HEK293T (cell line): ENCODE measurements at places on chromosomes 1 and 21.
A peak's percentile ranks its signal among the peaks of the same experiment; 100 is the strongest.

GRCh38 chr1:68600049-68600661, 103.3 kb upstream of the DEPDC1 start:
- peak; percentile 52 for DNase-seq

- no peak for DNase-seq
Observed at GRCh38 chr21:16002874-16003466, 273.2 kb downstream of the USP25 start.

DNA sequence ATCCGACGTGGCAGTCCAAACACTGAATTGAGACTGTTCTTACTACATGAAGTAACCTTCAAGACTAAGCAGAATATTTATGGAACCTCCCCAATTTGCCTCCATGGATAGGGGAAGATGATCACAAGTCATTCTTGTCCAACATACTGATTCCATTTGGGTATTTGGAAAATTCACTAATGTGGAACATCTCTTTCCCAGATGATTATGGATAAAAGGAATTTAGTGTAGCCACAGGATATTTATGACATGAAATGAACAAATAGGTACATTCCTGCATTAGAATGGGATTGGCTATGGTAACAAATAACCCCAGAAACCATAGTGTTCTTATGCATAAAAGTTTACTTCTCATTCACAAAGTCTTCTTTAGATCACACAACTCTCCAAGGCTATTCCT, 40.2 kb upstream of the SGIP1 start:
- no peak for DNase-seq

DNA sequence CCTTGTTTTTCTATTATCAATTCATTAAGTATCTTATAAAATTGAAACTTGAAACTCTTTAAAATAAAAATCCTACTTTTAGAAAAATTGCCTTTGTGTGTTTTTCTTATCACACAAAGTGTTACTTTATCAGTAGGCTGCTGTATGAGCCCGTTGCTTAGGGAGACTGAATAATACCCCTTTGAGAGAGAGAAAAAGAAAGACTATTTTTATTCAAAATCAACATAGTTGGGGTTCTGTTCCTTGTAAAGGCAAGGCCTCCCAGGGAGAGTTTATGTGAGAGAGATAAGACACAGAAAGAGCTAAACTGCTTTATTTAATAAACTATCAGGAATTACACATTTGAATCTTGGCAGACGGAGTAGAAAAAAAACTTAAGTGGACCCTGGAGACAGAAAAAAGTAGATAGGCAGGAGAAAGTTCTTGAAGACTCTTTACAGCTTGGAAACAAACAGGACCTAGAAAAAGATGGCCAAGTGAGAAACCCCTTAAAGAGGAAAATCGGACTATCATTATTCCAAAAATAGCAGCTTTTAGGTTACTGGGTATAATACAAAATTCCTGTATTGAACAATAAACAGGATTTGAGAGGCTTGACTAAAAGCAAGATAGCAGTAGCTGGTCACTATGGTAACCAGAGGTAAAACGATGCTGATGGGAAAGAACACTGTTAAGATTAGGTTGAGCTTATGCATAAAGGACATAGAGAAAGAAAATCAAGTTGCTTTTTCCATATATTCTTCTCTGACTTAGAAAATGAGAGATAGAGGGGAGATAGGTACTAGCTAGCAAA, 170.9 kb downstream of the LRRC7 start:
- no peak for DNase-seq

GRCh38 chr1:218643281-218643680, 298.1 kb downstream of the TGFB2 start:
- DNase-seq, result no peak

DNA sequence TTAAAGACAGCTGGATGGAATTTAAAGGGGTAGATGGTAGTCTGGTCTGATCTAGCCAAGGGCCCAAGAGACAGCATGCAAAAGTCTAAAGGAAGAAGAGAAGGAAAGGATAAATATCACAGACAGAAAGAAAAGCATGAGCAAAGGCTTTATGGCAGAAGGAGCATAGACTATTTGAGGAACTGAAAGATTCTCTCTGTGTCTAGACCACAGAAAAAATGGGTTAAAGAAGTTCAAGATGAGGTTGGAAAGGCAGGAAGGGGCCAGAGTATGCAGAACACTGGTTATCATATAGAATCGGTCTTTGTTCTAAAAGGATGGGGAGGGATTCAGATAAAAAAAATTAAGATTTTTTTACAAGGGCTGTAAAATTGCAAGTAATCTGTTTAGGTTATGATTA, 136.8 kb upstream of the SGIP1 start:
- no peak for DNase-seq

DNA sequence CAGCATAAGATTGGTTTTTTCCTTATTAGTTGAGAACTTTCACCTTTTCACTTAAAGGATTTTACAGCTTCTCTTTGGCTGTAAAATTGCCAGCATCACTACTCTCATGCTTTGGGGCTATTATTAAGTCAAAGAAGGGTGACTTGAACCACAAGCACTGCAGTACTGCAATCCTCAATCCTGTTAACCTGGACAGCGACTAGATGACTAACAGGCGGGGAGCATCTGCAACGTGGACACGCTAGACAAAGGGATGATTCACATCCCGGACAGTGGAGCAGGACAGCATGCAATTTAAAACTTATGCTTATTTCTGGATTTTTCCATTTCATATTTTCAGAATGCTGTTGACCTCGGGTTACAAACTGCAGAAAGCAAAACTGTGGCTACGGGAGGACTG, 8.1 kb downstream of the ARV1 start:
- no peak for DNase-seq

GRCh38 chr1:172778456-172779455, 119.9 kb downstream of the FASLG start:
- DNase-seq, result peak; percentile 26

GRCh38 chr1:221217029-221217428, 337.8 kb downstream of the HLX start:
- no peak for DNase-seq

GRCh38 chr1:22317231-22317919, 134.3 kb upstream of the ZBTB40 start:
- peak; percentile 81 for DNase-seq

DNA sequence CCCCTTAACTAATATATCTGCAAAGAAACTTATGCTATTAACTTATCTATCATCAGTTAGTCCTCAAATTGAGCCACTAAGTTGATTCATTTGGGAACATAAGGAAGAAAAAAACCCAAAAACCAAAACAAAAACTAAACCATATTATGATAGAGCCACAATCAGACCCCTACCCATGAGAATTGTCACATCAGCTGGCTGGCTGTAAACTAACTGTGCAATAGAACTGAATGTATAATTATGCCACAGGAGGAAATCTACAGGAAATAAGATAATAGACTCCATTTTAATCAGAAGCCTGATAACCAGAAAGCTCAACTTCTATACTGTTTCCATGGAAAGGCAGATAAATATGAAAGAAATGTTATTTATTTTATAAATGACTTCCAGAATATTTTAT, 110.0 kb downstream of the RGL1 start:
- DNase-seq, result no peak

- DNase-seq, result no peak
Observed at GRCh38 chr21:14497825-14498224, 48.3 kb downstream of the SAMSN1 start.

DNA sequence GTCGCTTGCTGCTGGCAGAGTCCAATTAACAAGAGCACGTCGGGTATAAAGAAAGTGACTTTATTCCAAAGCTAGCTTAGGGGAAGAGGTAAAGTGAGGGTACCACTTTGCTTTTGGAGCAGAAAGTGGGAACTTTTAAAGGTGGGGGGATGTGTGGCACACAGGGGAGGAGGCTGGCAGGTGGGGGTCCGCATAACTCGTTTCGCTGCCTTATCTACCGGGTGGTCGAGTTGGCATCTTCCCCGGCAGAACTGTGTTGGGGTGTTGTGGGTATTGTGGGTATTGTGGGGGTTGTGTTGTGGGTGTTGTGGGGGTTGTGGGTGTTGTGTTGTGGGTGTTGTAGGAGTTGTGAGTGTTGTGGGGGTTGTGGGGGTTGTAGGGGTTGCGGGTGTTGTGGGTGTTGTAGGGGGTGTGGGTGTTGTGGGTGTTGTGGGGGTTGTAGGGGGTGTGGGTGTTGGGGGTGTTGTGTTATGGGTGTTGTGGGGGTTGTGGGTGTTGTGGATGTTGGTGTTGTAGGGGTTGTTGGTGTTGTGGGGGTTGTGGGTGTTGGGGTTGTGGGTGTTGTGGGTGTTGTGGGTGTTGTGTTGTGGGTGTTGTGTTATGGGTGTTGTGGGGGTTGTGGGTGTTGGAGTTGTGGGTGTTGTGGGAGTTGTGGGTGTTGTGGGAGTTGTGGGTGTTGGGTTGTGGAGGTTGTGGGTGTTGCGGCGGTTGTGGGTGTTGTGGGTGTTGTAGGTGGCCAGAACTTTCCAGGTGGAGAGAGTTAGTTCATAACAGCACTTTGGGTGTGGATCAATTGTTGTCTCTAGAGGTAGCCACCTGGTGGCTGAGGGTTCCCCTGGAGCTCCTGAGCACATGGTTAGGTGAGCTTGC, 52.7 kb downstream of the AGPAT3 start:
- DNase-seq, result no peak

DNA sequence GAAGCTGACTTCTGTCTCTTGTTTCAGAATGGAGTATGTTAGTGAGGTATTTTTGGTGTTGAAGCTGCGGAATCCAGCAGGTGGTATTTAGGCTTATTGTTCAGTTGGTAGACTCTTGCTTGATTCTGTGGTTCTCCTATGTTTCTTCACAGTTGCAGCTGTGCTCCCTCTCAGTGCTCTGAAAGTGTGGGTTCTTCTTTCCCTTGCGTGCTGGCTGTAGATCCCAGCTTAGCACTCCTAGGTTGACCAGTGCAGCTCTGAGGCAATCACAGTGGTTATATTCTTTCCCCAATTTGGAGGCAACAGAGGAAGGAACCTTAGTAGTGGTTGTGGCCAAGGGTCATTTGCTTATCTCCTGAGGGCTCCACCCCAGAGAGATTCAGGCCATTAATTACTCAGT, 269.2 kb upstream of the NRIP1 start:
- no peak for DNase-seq

- DNase-seq, result no peak
Observed at GRCh38 chr1:74280642-74281396, 45.6 kb downstream of the TNNI3K start.

DNA sequence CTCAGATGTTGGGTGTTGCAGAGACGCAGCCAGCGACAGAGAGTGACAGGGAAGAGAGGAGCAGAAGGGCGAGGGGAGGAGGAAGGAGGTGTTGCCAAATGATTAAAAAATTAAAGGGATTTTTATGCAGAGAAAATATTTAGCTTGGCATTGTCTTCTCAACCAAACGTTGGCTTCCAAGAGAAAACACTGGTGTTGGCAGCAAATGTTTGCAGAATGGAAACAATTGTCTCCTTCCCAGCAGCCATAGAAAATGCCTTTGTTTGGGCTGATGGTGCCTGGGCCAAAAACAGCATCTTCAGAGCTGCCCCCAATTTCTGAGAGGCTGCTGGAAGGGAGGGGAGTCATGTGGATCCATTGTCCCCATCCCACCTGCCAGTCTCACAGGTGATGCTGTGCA, 29.7 kb upstream of the GRIK3 start:
- no peak for DNase-seq

DNA sequence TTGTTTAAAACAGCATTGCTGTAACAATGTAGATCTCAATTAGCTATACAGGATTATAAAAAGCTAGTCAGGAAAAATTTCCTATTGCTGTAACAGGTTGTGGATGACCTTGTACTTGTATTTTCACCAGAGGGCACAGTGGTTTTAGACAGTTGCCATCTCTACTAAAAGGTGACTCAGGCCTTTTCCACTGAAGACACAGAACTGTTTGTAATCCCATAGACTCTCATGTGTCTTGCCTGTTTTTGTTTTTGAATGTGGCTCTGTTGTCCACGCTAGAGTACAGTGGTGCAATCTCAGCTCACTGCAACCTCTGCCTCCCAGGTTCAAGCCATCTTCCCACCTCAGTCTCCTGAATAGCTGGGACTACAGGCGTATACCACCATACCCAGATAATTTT, 5.9 kb downstream of the MTFR1L start:
- no peak for DNase-seq

- no peak for DNase-seq
Observed at GRCh38 chr1:229563241-229563640, 4.7 kb upstream of the ABCB10 start.

- no peak for DNase-seq
Observed at GRCh38 chr1:89065079-89065868, at the start of gene GBP1. GBP1 (minus strand) TSS chr1:89065208; CDS start chr1:89063234, 1,974 bp downstream.

DNA sequence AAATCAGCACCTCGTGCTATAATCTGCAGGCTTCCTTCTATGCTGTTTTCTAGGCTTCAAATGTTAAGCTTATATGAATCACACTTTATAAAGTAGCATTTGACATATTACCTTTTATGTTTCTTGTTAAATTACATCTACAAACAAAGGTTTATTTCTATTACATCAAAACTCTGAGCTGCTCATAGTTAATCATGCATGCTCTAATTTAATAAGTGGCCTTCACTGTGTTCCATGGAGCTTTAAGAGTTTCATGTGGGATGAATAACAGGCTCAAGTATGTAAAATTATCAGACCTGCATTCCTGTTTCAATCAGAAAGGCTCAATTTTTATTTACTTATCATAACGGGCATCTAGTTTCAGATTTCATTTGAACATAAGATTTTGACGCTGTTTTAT, 13.0 kb downstream of the SLC19A2 start:
- DNase-seq, result no peak

DNA sequence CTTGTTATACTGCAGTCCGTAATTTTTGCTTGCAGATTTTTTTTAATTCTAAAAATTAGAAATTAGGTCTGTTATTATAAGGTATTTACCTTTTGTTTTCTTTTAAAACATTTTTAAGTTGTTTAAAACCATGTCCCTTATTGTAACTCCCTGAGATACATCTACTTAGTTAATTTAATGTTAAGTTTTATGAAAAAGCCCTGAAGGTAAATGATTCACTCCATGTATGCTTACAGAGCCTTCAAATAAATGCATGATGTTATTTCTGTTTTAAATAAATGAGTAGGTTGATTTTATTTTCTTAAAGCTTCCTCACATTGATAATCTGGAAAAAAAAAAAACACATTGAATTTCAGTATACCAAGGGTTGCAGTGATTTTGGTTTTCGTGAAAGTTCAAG, 7.5 kb downstream of the SRSF11 start:
- DNase-seq, result no peak

GRCh38 chr1:14817223-14818170, 219.0 kb downstream of the KAZN start:
- DNase-seq, result no peak
